ENCODE measurements at places on chromosomes 2 and 18.
A peak's percentile ranks its signal among the peaks of the same experiment; 100 is the strongest.

DNA sequence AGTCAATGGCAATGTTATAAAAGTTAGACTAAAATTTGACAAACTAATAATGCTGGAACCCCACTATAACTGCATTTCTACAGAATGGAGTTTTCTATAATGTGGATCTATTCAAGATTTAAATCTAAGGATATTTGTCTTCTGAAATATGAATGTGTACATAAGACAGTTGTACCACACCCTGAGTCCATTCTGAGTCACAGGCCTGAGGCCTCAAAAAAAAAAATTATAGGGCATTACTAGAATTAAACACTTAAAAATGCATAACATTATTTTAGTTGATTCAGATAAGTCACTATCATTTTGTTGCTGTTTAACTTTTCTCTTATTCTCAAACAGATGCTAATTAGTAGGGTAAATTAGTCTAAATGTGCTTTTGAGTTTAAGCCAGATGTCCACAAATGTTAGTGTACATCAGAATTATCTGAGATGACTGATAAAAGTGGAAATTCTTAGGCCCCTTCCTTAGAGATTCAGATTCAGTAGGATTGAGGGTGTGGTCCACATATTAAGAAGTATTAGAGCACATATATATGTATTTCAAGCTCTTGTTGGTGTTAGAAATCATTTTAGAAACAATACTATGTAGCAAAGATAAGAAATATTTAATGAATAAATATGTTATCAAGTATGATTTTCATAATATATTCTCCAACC is 42.4 kb upstream of the COL5A2 start:
- no peak for DNase-seq

DNA sequence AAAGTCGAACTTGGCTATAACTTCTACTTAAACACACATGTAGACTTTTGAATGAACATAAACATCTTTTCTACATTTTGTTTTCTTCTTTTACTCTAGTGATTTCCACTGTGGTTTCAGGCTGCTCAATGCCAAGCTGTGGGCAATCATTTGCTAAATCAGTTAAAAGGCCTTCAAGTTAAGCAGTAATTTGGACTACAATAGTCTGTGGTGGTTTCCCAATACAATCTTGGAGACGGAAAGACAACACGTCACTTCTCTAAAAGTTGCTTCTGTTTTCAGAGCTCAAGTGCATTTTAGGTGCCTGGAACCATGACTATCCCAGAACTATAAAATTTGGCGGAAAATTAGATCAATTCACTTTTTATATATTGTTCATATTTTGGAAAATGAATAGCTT is 69.4 kb downstream of the TXNL1 start:
- no peak for DNase-seq

DNA sequence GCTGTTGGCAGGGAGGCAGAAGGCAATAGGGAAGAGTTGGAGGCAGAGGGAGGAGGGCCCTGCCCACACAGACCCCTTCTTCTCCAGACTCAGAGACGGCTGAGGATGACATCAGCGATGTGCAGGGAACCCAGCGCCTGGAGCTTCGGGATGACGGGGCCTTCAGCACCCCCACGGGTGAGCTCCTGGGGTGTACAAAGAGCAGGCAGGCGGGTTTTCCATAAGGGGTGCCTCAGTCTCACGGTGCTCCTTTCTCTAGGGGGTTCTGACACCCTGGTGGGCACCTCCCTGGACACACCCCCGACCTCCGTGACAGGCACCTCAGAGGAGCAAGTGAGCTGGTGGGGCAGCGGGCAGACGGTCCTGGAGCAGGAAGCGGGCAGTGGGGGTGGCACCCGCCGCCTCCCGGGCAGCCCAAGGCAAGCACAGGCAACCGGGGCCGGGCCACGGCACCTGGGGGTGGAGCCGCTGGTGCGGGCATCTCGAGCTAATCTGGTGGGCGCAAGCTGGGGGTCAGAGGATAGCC is 10.0 kb downstream of the SPEG start:
- no peak for DNase-seq

DNA sequence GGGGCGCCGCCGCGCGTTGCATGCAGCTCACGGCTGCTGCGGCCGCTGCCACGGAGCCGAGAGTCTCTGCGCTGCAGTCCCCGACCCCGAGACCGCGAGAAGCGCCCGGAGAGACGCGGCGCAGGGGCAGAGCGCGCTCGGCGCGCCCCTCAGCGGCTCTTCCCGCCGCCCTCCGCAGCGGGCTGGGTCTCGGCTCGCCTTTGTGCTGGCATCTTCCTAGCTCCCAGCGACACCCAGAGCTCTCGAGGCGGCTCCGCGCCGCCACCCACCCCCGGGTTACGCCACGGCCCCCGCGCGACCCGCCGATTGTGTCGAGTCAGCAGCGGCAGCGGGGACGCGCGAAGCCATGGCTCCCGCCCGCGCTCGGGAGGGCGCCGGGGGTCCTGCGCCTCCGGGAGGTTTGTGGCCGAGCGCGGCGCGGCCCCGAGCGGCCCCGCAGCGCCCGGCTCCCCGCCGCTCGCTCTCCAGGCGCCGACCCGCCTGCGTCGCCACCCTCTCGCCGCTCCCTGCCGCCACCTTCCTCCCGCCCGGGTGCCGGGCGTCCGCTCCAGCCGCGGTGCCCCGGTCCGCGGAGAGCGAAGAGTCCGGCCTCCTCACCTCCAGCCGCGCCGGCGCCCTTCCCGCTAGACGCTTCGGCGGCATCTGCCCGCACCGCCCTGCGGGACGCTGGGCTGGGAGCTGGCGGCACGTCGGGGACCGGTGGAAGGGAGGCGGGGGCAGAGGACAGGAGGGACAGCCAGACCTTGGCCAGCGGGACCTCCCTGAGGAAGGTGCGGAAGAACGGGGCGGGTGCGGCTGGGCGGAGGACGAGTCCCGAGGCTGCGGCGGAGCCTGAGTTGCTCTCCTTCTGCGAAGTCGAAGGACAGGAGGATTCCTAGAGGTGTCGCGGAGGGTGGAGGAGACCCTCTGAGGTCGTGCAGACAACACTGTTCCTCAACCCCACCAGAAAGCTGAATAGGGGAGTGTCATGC is 46.3 kb upstream of the CCDC150 start:
- peak; percentile 68 for DNase-seq

DNA sequence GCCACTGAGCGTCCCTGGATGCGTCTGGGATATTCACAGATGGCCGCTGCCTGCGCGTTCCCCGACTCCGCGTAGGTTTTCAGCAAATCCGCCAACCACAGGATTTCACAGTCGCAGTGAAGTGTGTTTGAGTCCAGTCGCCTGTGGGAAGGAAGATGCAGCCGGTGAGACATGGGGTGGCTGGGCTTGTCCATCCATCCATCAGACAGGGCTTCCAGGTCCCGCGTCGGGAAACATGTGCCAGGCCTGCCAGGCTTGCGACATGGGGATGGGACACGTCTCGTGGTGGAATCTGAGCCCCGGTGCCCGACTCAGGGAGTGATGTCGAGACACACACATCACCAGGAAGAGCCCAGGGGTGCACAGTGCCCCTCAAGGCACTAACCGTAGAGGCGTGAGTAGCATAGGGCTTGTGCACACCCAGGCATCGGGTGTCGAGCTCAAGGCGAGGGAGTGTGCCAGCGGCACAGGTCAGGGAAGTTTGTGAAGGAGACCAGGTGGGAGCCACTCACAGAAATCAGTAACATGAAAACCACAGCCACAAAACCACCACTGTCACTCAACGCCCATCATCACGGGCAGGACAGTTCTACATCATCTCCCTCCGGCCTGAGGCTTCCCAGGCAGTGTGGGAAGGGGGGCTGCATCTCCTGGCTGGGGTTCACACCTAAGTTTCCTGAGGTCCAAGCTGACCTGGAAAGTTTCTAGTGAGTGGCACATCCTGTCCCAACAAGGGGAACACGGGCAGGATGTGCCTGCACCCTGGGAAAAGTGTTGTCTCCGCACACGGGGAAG is 63.9 kb downstream of the PXDN start:
- DNase-seq = no peak

DNA sequence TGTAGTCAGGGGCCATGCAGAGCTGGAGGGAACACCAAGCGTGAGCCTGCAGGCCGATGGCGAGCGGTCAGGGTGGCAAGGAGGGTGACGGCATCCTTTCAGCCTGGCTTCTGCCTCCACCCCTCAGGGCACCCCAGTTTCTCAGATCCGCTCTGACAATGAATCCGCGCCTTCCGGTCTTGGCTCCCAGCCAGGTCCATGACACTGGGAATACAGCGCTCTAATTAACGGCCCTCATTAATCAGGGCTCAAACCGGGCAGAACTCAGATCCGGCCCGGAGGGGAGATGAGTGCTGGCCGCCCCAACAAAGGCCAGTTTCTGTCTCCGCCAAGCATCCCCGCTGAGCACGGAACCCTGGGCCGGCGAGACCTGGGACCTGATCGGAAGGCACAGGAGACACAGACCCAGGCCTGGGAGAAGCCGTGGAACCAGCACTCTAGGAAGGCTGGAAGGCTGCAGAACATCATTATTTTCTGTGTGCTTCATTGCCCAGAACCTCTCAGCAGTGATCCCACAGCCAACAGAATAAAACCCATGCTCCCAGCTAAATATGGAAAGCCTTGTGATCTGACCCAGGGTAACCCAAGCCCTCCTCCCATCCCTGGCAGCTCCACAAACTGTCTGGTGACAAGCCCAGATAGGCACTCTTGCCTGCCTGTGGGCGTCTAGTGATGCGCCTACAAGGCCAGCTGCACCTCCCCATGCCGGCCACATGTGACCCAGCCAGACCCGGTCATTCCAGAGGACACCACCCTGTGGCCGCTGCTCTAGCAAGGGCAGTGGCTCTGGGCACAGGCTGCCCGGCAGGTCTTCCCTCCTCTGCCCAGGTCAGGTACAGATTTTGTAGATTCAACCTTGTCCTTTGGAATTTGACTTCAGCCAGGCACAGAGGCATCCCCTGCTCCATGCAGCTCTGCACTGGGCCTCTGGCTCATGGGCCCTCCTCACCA is 438.7 kb upstream of the MYT1L start:
- DNase-seq = no peak

GRCh38 chr2:106858810-106859209 is 27.2 kb downstream of the ST6GAL2 start:
- DNase-seq = no peak

- DNase-seq = no peak
Measured at GRCh38 chr2:127389778-127390435, 2.1 kb upstream of the MAP3K2 start.

DNA sequence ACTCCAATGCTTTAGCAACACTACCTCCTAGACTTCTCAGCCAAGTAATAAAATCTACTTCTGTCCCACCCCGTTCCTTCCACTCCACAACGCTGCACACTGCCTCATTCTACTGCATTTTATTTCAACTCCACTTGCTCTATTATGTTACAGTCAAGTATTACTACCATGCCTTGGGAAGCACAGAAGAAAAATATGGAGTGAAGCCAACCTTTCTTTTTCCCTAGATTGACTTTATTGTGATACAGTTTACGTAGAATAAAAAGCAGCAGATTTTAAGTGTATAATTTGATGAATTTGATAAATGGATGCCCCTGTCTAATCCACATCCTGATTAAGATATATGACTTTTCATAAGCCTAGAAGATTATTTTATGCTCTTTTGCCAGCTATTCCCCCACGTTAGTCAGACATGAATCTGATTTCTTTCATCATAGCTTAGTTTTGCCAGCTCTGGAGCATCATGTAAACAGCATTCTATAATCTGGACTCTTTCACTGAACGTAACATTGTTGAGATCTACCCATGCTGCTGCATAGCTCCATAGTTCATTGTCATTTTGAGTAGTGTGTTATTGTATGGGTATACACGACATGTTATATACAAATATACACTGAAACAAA is 676.8 kb upstream of the RAB6C start:
- no peak for DNase-seq

GRCh38 chr2:207149249-207150213 is 16.2 kb downstream of the KLF7 start:
- no peak for DNase-seq
